ENCODE measurements at places on chromosomes 12 and 14.

GRCh38 chr12:100110276-100110675 is 32.4 kb downstream of the BLTP3B start:
- no peak for DNase-seq

GRCh38 chr12:111741235-111741812 is 25.4 kb upstream of the ALDH2 start:
- DNase-seq, result no peak

GRCh38 chr12:80766897-80767296 is 50.2 kb downstream of the MYF5 start:
- DNase-seq, result no peak

GRCh38 chr12:93109551-93110203 is 180.6 kb upstream of the EEA1 start:
- no peak for DNase-seq

DNA sequence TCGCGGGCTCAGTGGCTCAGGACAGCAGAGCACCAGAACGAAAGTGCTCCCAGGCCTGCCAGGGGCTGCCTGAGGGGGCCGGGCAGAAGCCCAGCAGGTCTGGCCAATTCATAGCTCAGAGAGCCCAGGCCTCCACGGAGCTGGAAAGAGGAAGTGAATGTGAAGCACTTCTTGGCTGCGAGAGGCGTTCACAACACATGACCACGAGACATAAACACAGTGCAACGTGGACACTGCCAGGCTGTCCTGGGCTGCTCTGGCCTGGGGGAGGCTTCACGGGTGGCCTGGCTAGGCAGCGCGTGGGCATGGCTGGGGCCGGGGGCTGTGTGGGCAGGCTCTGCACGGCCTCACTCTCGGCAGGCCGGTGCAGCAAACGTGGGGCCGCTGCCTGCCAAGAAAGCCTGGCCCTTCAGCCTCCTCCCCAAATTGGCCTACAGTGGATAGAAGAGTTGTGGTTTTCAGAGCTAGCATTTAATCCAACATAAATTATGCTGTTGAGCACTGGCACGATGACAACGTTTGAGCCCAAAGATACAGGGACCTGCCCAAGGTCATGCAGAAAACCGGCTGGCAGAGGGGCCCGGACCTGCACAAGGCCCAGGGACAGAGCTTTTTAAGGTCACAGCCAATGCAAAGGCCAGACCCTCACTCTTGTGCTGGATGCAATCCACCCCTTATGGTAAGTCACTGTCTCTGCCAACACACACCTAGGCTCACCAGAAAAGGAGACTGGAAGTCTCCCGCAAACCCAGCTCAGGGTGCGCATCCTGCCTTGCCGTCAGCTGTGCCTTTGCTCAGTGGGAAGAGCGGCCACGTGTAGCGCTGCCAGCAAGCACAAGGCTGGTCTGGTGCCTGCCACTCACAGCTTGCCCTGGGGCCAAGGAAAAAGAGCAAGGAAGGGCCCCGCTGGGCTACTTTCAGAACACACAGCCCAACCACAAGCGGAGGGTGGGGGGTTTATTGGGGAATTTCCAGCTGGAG is 8.6 kb downstream of the SLC25A29 start:
- DNase-seq, result no peak

- DNase-seq, result no peak
Observed at GRCh38 chr12:131620946-131621681, 89.8 kb upstream of the SFSWAP start.

GRCh38 chr12:112305951-112306350 is 76.3 kb downstream of the HECTD4 start:
- peak; percentile 37 for DNase-seq

DNA sequence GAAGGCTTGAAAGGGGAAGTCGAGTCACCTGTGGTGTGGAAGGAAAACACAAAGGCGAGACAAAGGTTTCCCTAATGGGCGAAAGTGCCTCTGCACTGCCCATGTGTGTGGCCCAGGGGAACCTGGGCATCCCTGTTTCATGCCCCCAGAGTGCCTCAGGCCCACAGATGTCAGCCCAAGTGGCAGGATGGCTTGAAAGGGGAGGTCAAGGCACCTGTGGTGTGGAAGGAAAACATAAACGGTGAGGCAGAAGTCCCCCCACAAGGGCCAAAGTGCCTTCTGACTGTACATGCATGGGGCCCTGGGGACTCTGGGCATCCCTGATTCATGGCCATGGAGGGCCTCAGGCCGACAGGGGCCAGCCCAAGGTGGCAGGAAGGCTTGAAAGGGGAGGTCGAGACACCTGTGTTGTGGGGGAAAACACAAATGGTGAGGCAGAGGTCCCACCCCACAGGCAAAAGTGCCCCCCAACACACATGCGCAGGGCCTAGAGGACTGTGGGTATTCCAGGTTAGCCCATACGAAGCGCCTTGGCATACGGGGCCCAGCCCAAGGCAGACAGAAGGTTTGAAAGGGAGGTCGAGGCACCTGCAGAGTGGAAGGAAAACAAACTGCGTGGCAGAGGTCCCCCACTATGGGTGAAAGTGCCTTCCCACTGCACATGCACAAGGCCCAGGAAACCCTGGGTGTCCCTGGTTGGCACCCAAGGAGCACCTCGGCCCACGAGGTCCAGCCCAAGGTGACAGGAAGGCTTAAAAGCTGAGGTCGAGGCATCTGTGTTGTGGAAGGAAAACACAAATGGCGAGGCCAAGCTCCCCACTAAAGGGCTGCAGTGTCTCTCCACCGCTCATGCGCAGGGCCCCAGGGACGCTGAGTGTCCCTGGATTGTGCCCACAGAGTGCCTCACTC is 382.3 kb downstream of the ALG10 start:
- no peak for DNase-seq

DNA sequence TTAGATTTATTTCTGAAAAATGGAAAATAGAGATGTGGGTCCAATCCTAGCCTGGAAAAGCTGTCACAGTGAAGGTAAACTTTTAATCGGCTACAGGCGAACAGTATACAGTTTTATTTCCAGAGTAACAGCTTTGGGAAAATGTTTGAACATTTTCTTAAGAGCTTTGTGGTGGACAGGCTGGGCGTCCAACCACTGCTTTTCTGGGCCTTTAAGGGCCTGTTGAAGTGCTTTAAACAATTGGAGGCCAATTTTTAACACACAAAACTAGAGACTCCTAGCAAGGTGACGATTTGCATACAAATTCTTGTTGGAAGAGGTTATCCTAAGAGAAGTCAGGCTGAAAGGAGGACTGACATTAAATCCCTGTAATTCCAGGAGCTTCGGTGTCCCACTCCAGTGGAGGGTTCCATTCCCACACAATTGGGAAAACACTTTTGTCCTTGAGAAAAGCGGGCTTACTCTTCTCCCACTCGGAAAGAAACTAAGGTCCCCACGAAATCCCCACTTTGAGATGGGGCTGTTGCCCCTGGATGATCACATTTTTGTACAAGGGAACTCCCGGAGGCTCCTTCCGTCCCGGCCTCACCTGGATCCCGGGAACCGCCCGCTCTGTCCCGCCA is 26.9 kb downstream of the BCL11B start:
- DNase-seq, result no peak

GRCh38 chr14:67166450-67166853 is 22.8 kb upstream of the GARIN2 start:
- DNase-seq, result no peak

GRCh38 chr12:113958108-113958507 is 8.0 kb downstream of the RBM19 start:
- DNase-seq, result no peak

DNA sequence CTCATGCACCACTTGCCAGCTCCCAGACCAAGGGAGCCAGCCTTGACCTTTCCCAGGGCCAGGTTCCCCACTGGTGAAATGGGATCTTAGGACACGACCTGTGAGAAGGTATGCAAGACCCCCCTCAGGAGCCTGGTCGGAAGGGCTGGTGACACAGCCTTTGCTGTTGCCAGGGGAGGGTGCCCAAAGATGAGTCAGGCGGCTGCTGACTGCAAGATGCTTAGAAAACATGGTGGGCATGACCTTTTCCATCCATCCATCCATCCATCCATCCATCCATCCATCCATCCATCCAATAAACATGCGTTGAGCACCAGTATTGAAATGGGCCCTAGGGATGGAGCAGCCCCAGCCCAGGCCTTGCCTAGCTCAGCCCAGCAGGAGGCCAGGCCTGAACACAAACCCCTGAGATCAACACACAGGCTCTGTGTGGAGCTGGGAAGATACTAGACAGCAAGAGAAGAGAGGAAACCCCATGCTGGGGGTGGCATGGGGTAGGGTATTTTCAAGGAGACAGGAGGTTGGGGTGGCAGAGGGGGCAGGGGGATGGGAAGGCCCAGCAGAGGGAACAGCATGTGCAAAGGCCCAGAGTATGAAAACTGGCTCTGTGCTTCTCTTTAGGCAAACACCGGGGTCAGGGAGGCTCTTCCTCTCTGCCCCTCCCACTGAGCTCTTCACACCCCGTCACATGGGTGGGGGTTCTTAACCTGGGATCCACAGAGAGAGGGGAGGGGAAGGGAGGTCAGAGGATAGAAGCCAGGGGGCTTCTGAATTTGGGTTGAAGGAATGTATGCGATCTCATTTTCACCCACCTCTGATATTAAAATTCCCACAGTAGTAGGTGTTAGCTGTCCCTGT is 26.2 kb upstream of the YY1 start:
- DNase-seq, result no peak

DNA sequence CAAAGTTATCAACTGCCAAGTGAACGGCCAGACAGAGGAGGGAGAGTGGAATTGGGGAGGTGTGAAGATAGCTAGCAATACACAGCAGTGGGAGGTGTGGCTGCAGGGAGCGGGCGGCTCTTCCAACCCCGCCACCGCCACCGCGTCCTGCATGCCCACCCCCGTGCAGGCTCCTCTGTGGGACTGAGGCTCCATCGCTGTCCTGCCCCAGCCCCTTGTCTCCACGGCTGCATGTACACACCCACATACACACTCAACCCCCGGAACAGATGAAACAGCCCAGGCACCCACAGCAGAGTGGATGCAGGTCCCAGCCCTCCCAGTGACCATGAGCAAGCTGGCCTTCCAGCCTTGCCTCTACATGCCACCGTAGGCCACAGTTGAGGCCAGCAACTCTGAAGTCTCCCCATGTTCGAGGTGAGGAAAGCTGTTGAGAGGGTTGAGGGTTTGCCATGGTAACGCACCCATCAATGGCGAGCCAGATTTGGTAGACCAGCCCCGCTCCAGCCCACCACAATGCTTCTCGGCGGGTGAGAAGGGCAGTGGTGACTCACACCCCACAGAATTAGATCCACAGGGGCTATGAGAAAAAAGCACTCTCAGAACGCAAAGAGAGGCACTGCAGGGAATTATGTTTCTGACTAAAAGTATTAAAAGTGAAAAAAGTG is 39.3 kb downstream of the PITPNM2 start:
- no peak for DNase-seq

- no peak for DNase-seq
Observed at GRCh38 chr14:77037215-77037937, 8.9 kb upstream of the IRF2BPL start.

DNA sequence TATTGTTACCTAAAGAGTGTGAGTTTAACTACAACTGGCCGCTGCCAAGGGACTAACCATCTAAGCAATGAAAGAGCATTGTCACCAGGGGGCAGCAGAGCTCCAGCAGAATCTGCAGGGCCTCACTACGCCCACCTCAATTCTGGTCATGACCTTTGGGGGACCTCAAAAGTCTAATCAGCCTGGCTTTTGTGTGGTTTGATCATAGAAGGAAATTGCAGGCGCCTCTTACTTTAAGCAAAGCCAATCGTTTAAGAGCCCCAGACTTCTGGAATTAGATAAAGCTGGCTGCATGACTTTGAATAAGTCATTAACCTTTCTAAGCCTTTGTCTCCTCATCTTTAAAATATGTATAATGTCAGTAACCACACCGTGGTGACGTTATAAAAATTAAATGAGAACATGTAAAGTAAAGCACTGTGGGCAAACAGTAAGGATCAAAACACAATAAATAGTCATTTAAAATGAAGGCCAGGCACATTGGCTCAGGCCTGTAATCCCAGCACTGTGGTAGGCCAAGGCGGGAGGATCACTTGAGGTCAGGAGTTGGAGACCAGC is 58.6 kb downstream of the TBX3 start:
- peak; percentile 72 for DNase-seq

- no peak for DNase-seq
Observed at GRCh38 chr12:110543252-110543959, 39.7 kb downstream of the PPTC7 start.

DNA sequence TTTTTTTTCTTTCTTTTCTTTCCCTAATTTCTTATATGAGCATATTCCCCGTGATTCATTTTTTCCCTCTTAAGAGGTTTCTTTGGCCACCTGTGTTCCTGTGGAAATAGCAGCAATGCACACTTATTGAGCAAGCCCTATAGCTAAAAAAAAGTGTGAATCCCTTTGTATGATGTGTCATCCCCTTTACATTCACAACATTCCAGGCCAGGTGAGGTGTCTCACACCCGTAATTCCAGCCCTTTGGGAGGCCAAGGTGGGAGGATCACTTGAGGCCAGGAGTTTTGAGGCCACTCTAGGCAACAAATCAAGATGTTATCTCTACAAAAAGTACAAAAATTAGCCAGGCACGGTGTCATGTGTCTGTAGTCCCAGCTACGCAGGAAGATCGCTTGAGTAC is 700.4 kb upstream of the TBX3 start:
- no peak for DNase-seq

GRCh38 chr12:120470150-120470784 is 719 bp upstream of the SRSF9 start:
- no peak for DNase-seq

DNA sequence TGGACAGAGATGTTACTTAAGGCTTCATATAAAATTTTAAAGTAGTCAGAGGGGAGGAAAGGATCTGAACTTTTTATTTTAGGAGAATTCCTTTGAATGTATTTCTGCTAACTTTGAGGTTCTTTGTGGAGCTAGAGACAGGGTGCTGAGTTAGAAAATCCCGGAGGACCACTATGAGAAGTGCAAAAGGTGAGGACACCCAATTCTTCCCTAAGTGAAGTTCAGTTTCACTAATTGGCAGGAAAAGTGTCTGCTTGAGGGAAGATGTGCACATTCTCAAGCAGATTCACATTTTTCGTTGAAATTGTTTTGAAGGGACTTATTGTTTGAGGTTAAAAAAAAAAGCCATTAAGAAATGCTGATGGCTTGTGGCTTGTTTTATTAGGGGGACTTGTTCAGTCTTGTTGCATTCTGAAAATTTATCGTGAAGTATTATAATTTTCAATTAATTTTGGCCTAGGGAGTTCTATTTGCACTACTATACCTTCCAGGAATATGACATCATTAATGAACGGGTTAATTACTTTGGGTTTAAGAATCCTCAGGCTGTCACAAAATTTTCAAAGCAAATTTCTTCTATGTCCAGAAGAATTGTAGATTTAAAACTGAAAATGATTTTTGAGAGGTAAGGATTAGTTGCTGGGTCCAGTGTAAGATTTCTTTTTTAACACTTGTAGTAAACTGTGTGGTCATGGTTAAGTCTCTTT is 1.8 kb downstream of the PCNX1 start:
- DNase-seq, result no peak

DNA sequence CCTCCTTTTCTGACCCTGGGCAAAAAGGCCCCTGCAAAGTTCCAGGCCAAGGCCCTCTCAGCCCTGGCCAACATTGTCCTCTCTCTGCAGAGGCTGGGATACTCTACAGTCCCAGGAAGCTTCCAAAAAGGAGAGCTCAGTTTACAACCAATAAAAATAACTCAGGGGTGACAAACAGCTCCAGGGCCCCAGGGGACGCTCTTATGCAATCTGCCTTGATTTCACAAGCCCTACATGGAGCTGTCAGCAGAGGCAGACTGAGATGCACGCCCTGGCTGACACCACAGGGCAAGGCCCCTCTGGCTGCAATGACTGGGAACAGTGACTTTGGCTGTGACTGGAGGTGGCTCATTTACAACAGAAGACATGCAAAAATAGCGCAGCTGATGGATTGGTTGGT is 129.0 kb upstream of the MED13L start:
- peak; percentile 54 for DNase-seq
